ENCODE measurements at places on chromosomes 4 and X. TPM values are rescaled to one million over a fixed set of nuclear protein-coding genes. Genes with fewer than 3 reads are reported as not detected.

- no peak for DNase-seq
These were observed 24.4 kb upstream of the TAB3 start for GRCh38 chrX:30913492-30913891.

DNA sequence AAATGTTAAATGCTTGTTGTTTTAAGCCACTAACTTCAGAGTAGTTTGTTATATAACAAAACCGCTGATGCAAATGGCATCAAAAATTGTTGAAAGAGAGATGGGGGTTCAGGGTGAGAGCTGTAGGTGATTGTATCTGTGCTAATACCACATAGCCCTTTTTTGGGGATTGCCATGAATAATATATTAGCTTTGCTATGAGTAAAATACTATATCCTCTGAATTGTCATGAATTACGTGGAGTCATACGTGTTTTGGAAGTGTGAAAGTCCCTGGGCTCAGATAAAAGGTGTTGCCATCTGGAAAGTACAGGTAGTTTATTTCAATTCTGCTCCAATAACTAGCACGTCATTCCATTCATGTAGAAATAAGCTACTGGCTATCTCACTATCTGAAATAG is 30.6 kb downstream of the DYNLT3 start:
- DNase-seq: no peak

Gene MOB1B
- total RNA-seq: 14.8 TPM

Gene SLC4A4
- 3.9 TPM for total RNA-seq

Gene KDM6A
- total RNA-seq: 33.7 TPM

Gene RASSF6
- total RNA-seq: not detected
